ENCODE measurements at places on chromosomes 2 and 18.

GRCh38 chr2:232316461-232317330, 61.9 kb upstream of the ALPP start:
- peak overlapping the region; percentile 62 for H3K27ac ChIP-seq
- no peaks in the 10 kb centered on the region for H3K27me3 ChIP-seq
- H3K4me1 ChIP-seq = peaks cover 82% of the 10 kb centered on the region

GRCh38 chr18:56269958-56270357, 368.4 kb downstream of the TXNL1 start:
- no peak overlapping the region for H3K4me3 ChIP-seq
- no peak overlapping the region for H3K27ac ChIP-seq
- H3K27me3 ChIP-seq = no peaks in the 10 kb centered on the region
- H3K36me3 ChIP-seq = no peaks in the 10 kb centered on the region

GRCh38 chr2:219643788-219644398, 16.5 kb downstream of the SLC4A3 start:
- peaks cover 13% of the 10 kb centered on the region for H3K4me1 ChIP-seq
- peak; percentile 21 for DNase-seq
- no peak overlapping the region for H3K4me3 ChIP-seq
- peaks cover 8% of the 10 kb centered on the region for H3K27me3 ChIP-seq

GRCh38 chr2:26793518-26793917, 7.7 kb downstream of the CENPA start:
- H3K4me1 ChIP-seq = no peaks in the 10 kb centered on the region
- H3K27ac ChIP-seq = no peak overlapping the region
- no peak overlapping the region for H3K4me3 ChIP-seq
- no peaks in the 10 kb centered on the region for H3K27me3 ChIP-seq
- no peaks in the 10 kb centered on the region for H3K36me3 ChIP-seq

DNA sequence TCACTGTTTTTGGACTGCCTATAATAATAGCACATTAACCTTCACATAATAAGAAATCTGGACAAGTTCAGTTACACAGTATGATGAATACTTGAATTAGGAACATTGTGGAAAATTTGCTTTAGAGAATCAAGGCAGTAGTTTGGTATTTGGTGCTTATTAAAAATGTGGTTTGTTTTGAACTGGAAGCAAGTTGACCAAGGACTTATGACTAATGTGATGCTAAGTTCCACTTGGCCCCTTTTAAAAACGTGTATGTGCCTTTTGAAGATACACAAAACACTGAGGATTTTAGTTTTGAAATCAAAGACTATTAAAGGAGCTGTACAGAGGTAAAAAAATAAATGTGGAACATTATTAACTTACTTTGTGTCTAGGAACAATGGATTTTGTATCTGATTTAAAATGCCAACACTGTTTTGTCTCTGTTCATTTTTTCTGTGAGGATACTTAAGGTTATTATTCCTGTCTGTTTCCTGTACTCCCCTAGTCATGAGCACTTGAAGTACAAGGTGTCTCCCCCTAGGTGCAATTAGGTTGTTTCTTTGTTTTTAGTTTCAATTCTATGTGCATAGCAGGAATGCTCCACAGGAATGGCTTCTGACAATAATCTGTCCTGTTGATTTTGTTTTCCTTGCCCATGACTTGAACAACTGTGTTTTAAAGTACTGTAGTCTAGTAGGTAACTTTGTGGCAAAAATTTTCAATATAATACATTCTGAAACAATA, 49.6 kb upstream of the PTH2R start:
- no peaks in the 10 kb centered on the region for H3K27me3 ChIP-seq
- no peak for DNase-seq
- H3K4me1 ChIP-seq = peaks cover 4% of the 10 kb centered on the region
- peaks cover 38% of the 10 kb centered on the region for H3K36me3 ChIP-seq
- no peak overlapping the region for H3K27ac ChIP-seq
- H3K4me3 ChIP-seq = no peak overlapping the region
